Colonic mucosa (tissue), 4 donors: ENCODE measurements at places on chromosomes 7 and 10. TPM values are rescaled to one million over a fixed set of nuclear protein-coding genes. Genes with fewer than 3 reads are reported as not detected.

HYAL4 gene
- not detected for total RNA-seq

- no peak for DNase-seq
These were observed 412.2 kb upstream of the SORCS1 start for GRCh38 chr10:107576746-107577145.

DNA sequence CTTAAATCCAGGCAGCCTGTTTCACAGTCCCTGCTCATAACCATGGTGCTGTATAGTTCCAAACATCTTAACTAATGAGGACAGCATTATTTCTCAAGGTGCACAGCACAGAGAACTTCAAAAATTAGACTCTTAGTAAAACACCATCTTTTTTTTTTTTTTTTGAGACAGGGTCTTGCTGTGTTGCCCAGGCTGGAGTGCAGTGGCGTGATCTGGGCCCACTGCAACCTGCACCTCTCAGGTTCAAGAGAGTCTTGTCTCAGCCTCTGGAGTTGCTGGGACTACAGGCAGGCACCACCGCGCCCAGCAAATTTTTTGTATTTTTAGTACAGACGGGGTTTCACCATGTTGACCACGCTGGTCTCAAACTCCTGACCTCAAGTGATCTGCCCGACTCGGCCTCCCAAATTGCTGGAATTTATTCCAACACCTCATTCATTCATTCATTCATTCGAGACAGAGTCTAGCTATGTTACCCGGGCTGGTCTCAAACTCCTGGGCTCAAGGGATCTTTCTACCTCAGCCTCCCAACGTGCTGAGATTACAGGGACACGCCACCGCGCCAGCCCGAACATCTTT is 507 bp upstream of the TMEM254 start:
- DNase-seq = no peak

- peak; percentile 22 for DNase-seq
These were observed 21.8 kb downstream of the MAP3K8 start for GRCh38 chr10:30455816-30456215.
